Stimulated activated CD8-positive, alpha-beta memory T cell treated with anti-CD3 and anti-CD28 coated beads, Interleukin-7, amount 100 ng/mL, for 4 hours (primary cell): ENCODE measurements at places on chromosomes 7 and 10.

DNA sequence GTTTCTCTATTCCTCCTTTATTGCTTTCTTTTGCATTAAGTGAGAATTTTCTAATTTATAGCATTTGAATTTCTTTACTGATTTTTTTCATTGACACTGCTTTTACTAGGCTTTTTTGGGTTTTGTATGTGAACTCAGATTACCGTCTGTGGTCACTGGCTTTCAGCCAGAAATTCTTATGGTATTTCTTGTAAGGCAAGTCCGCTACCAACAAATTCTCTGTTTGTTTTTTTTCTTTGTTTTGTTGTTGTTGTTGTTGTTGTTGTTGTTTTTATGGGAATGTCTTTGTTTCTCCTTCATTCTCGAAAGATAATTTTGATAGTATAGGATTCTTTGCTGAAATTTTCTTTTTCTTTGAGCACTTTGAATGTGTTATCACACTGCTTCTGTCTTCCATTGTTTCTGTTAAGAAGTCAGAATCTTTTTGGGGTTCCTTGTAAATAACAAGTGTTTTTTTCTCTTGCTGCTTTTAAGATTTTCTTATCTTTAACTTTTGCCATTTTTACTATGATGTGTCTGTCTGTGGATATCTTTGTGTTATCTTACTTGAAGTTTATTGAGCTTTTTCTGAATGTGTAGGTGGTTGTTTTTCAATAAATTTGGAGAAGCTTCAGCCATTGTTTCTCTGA, 7.2 kb downstream of the NET1 start:
- DNase-seq: no peak

- DNase-seq: no peak
Measured at GRCh38 chr10:31921031-31921430, 7.6 kb downstream of the ARHGAP12 start.

GRCh38 chr7:84060760-84061261, 133.8 kb downstream of the SEMA3A start:
- DNase-seq: no peak

DNA sequence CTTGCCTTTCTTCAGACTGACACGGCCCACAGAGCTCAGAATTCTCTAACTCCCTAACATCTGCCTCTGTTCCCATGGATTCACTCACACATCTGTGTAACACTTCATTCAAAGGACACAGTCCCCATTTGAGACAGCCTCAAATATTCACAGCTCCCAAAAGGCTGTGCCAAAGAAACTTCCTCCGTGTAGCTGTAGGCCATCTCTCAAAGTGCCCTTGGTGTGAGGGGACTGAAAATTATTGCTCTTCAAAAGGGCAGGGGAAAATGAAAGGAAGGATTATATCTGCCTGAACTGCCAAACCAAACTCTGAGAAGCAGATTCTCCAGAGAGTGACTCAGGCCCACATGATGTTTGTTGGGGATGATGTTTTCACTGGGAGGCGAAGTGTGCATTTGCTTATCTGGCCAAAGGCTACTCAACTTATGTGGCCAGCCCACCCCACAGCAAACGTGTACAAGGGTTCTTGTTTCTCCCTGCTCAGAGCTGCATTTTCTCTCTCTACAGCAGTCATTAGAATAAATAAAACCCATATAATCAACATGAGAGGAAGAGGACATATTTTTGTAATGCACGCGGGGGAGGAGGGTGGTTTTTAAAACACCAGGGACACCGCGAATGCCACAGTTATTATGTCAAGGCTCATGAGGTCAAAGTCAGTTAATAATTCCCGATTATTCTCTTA, 302.4 kb upstream of the NFE2L3 start:
- no peak for DNase-seq

- no peak for DNase-seq
Measured at GRCh38 chr7:96285579-96285978, 36.3 kb downstream of the SLC25A13 start.

- no peak for DNase-seq
Measured at GRCh38 chr7:40570223-40570622, 435.4 kb downstream of the SUGCT start.

DNA sequence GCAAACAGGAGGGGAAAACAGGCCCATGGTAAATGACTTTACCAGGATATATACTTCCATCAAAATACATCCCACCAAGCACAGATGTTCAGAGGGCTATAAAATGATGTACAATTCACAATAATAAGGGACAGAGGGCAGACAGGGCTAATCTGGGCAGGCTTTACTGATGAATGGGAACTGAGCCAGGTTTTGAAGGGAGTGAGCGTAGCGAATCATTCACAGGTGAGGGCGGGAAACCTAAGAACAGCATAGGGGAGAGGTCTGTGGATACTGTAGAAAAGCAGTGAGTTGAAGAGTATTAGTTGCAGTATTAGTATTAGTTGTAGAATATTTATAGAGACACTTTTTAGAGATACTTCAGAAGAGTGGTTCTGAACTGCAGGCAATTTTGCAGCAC, 180.8 kb downstream of the JAZF1 start:
- no peak for DNase-seq

DNA sequence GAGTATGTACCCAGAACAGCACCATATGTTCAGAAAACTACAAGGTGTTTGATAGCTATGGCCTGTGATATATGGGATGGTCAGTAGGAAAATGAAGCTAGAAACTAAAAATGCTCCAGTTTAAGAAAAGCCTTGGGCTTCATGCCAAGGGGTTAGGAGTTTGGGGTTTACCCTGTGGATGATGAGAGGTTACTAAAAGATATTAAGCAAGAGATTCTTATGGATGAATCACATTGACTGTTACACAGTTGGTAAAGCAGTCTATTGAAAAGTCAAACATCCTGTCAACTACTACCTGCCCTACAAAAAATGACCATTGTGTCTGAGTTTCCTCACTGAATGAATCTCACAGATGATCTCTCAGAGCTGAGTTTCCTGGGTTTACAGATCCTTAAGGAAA, 166.2 kb upstream of the INHBA start:
- DNase-seq: no peak
